NCI-H748 treated with DMSO at 0.1 percent for 48 hours (cell line): ENCODE measurements at places on chromosomes 13 and 19.

DNA sequence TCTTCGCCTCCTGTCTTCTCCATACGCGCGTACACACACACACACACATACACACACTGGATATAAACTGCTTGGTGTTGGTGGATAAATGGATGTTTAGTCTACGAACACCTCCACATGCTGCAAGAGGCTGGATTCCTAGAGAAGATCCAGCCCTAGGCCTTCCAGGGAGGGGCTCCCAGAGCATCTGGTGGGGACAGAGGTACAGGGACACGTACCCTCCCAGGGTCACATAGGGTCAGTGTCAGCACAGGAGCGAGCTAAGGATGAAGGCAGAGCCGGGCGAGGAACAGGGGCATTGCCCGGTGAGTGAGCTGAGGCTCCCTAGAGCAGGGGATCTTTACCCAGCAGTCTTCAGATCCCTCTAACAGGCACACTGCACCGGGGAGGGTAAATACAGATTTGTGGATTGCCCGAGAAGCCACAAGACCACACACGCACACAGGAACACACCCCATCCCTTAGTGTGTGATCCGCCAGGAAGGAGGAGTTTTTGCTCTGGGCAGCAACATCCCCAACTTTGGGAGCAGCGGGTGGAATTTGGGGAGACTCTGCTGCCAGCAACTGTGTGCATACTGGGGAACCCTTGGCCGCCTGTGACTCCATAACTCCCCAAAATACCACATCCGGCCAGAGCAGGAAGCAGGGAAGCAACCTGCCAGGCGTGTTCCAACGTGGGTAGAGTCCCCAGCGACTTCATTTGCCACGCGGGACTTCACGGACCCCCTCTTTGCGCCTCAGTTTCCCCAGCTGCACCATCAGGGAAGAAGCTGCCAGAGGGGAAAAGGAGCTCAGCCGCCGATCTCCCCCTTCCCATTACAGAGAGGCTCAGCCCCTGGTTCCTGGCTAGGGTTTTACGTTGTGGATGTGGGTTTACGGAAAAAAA, 5.8 kb upstream of the TLE2 start:
- DNase-seq: no peak

DNA sequence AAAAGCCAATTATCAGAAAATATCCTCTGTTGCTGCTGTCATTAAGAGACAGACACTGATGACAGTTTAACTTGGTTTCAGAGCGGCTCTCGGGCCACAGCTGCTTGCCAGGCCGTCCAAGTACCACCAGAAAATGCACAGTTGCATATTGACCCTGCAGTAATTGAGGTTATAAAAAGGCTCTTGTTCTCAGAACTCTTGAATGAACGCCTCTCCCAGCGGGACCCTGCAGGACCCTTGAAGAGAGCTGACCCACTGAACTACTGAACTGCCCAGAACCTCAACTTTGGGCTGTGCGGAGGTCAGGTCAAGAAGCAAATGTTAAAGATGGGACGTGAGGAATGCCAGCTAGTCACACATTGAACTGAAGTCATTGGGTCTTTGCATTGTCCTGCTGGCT, 1559.0 kb upstream of the SLC10A2 start:
- no peak for DNase-seq

DNA sequence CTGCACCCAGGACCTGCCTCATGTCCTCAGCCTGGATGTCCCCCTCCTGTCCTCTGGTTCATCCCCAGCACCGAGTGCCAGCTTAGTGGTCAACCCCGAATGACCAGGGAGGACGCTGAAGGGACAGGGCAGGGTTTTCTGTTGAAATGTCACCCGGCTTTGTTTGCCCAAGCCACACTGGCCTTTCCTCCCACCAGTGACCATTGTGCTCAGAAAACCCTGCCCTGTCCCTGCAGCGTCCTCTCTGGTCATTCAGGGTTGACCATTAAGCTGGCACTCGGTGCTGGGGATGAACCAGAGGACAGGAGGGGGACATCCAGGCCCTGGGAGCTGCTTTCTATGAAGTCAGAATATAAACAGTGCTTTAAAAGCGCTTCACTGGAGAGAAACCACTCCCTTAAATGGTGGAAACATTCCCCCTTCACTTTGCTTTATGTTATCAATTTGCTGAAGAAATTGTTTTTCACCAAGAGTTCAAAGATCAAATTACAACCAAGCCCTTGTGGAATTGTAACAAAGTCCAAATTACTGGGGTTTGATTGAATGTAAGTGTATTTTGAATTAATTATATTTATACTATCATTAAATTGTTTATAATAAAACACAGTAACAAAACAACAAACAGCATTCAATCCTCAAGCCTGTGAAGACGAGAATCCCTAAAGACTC, 21.4 kb downstream of the CARS2 start:
- no peak for DNase-seq

- DNase-seq: no peak
These were observed 17.9 kb upstream of the OR10H5 start for GRCh38 chr19:15769586-15769985.

DNA sequence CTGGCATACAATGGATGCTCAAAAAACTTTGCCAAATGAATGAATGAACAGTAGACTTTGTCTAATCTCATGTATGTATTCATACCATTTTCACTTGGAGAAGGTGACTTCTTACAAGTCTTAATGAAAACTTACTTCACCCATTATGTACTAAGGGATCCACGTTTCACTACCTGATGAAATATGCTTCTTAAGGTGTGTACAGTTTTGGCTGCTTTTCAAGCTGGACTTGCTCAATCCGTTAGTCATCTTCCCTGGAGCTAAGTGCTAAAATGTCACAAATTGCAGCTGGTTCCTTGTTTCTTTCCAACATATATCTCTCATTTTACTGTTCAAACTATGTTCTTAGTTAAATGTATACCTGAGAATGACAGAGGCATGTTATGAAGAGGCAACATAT, 4.2 kb upstream of the CCNA1 start:
- DNase-seq: no peak

DNA sequence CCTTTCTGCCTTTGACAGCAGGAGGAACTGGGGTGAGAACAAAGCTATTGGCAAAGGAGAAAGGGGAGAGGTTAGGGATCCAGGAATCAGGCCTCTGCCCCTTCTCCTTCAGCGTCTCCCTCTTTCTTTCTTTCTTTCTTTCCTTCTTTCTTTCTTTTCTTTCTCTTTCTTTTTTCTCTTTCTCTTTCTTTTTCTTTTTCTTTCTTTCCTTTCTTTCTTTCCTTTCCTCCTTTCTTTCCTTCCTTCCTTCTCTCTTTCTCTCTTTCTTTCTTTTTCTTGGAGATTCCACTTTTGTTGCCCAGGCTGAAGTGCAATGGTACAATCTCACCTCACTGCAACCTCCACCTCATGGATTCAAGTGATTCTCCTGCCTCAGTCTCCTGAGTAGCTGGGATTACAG, 75.6 kb downstream of the TRPM4 start:
- DNase-seq: no peak

- no peak for DNase-seq
These were observed 49.9 kb downstream of the SMAD9 start for GRCh38 chr13:36870050-36870692.

GRCh38 chr19:10718205-10719196, 622 bp downstream of the DNM2 start:
- DNase-seq: no peak

DNA sequence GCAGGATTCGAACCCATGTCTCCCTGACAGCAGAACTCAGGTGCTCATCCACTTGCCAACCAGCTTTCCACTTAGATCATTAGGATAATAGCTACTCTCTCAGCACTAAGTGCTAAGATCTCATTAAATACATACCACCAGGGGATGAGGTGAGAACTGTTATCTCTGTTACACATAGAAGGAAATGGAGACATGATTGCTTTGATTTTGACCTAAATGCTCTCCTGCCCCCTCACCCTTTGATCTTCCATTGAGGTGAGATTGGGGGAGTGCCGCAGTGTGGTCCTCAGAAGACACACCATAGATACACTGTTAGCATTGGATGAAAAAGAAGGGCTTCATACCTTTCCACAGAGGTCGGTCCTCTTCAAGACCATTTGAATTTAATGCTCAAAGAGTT, 38.9 kb upstream of the NPAS1 start:
- no peak for DNase-seq

DNA sequence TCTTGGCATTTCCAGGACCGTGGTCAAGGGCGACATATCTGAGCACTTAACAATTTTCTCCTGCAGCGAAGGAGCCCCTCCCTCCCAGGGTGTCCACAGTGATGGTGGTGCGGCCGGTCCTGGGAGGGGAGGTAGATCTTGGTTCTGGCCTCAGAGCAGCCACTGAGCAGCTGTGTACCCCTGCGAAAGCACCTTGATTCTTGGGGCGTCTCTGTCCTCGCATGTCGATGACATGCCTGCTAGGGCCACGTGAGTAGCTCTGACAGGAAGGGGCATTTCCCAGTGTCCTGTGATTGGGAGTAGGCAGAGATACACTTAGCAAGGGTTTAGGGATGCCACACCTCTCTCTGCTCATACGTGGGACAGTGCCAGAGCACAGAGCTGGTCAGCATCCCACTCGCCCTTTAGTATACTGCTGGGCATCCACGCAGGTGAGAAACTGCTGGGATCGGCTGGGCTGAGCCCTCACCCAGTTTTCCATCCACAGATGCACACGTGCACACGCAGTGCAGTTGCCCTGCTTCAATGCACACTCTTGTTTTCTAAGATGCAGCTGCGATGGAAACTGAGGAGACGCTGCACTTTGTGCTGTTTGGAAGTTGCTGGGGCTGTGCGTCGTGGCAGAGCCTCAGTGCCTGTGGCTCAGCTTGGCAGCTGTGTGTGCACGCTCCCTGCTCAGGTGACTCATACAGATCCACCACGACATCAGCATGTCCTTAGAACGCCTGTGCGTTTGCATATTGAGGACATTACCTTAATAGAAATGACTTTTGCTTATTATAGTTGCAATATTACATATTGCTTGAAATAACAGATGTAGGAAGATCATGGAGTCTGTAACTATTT, 66.8 kb downstream of the TEX29 start:
- no peak for DNase-seq

DNA sequence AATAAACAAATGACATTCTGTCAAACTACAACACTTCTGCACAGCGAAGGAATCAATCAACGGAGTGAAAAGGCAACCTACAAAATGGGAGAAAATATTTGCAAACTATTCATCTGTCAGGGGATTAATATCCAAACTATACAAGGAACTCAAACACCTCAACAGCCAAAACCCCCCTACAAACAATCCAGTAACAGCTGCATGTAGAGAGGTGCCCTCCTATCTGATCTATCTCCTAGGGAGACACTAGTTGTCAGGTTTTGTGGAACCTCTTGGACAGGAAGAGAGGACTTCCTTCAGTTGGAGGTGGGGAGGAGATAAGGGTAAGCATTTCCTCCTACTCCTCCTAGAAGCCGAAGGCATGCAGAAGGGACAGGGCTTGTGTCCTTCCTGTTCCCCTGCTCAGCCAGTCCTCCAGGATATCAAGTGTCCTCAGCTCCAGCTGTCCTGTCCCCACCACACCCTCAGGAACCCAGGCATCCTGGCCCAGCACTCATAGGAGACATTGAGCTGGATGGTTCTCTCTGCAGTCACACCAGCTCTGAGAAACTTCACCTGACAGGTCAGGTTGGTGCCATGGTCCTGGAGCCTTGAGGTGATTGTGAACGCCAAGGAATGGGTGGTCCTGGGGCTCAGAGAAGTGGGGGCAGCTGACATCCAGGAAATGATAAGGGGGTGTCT, 9.8 kb upstream of the SIGLEC8 start:
- no peak for DNase-seq

DNA sequence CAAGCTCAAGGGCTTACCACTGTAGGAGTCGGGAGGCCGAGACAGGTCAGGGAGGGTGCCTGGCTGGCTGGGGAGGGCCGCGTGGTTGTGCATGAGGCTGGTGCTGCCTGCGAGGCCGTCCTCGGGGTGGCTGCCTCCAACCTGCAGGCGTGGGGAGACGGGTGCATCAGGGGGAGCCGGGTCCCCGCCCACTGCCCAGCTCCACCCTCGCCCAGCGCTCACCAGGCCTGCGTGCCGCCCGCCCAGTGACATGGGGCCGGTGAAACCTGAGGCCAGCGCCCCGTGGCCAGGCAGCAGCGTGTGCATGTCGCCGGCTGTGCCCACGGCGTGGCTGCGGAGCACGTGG, 13.8 kb upstream of the UQCR11 start:
- DNase-seq: no peak

DNA sequence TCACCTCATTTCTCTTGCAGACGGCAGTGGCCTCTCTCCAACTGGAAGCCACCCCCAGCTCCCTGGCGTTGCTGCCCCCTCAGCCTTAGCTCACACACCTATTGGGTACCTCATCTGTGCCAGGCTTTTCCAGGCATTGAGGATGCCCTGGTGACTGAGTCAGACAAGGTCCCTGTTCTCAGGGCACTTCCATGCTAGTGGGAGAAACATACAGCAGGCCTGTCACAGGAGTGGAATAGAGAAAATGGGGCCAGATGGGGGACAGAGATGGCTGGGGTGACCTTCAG, 33.9 kb downstream of the CAPN12 start:
- DNase-seq: no peak

GRCh38 chr19:29022165-29022564, 190.8 kb downstream of the UQCRFS1 start:
- DNase-seq: no peak

GRCh38 chr13:53204598-53204997, 176.0 kb downstream of the OLFM4 start:
- no peak for DNase-seq

GRCh38 chr13:82615043-82615442, 1267.2 kb downstream of the SLITRK1 start:
- DNase-seq: no peak

DNA sequence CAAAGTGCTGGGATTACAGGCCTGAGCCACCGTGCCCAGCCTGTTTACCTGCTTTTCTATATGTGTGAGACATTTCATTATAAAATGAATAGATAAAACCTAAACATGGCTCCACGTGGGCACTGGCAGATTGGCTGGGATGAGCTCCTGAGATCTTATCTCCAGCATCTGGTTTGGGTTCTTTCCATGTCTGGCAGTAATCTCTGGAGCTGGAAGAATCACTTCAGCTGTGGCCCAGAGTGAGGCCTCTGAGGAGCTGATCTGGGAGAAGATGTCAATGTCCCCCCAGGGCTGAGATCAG, 5.5 kb upstream of the SULT2A1 start:
- DNase-seq: no peak

DNA sequence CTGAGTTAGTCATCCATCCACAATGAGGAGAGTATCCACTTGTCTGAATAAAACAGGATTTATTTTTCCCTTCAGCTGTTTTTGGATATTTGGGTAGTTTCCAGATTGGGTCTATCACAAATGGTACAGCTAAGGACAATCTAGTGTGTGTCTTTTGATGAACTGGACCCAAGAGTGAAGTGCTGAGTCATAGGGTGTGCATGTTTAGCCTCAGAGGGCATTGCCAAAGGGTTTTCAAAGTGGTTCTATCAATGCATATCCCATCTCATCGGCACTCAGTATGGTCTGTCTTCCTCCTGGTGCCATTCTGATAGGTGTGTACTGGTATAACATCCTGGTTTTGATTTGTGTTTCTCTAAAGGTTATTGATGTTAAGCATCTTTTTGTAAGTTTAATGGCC, 62.3 kb downstream of the GSX1 start:
- DNase-seq: no peak

DNA sequence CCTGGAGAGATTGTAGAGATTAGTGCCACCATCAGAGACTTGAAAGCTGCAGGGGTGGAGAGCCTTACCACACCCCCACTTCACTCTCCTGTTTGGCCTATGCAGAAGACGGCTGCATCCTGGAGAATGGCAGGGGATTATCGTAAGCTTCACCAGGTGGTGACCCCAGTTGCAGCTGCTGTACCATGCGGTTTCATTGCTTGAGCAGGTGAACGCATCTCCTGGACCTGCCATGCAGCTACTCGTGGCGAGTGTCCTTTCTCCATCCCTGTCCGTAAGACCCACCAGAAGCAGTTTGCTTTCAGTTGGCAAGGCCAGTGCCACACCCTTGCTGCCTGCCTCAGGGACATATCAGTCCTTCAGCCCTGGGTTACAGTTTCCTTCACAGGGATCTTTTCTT, 21.2 kb downstream of the PPP5C start:
- no peak for DNase-seq
